ENCODE measurements at places on chromosomes 11 and 22. TPM values are rescaled to one million over a fixed set of nuclear protein-coding genes. Genes with fewer than 3 reads are reported as not detected.

KCTD14 gene
- total RNA-seq: 0.16 TPM

SMIM35 gene
- total RNA-seq: not detected

DNA sequence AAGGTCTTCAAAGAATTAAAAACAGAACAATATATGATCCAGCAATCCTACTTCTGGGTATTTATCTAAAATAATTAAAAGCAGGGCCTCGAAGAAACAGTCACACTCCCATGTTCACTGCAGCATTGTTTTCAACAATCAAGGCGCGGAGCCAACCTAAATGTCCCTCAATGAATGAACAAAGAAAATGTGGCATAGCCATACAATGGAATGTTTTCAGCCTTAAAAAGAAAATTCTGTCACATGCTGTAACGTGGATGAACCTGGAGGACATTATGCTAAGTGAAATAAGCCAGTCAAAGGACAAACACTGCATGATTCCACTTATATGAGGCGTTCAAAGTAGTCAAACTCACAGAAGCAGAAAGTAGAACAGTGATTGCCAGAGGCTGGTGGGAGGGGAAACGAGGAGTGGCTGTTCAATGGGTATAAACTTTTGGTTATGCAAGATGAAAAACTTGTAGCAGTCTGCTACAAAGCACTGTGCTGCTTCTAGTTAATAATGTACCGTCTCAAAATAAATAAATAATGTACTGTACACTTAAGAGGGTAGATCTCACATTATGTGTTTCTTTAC, 41.2 kb downstream of the SNX19 start:
- DNase-seq: no peak

DNA sequence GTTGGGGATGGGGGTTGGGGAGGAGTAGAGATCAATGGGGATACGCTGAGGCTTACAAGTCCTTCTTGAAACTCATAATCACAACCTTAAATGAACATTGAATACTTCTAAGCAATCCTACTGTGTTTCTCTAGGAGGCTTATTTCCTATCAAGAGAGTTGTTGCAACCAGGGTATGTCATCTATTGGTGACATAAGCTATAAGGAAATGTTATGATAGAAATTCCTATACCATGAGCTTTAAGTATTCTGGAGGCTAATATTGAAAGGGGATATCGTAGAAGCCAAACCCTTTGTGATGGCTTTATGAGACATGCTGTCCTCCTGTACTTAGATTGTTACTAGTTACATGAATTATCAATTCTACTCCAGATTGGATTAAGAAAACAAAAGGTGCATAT, 72.9 kb downstream of the DKK3 start:
- DNase-seq: no peak

DNA sequence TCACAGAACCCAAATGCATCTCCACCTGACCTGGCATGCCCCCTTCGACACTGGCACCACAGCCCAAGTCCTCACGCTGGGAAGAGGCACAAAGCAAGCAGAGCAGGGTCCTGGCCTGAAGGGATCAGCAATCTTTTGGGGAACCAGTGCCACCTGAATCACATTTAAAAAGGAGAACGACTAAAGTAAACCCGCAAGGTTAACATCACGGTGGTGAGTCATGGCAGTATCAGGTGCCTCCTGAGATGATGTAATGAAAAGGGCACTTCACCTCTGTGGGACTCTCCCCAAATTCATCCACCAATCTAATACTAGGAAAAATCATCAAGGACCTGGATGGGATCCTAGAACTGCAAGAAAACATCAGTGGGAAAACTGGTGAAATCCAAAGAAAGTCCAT, 44.9 kb downstream of the PACSIN2 start:
- DNase-seq: no peak

DNA sequence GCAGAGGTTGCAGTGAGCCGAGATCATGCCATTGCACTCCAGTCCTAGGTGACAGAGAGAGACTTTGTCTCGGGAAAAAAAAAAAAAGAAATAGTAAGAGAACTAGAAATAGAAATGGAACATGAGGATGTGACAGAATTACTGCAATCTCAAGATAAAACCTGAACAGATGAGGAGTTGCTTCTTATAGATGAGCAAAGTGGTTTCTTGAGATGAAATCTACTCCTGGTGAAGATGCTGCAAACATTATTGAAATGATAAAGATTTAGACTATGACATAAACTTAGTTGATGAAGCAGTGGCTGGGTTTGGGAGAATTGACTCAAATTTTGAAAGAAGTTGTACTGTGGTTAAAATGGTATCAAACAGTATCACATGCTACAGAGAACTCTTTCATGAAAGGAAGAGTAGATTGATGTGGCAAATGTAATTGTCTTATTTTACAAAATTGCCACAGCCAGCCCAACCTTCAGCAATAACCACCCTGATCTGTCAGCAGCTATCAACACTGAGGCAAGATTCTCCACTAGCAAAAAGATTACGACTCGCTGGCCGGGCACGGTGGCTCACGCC, 13.7 kb downstream of the XNDC1N start:
- no peak for DNase-seq

- DNase-seq: no peak
These were observed 2.1 kb upstream of the BARX2 start for GRCh38 chr11:129373489-129373953.

GRCh38 chr22:20464096-20464614, 26.5 kb upstream of the SCARF2 start:
- no peak for DNase-seq
